Hematopoietic multipotent progenitor cell treated with erythropoietin and hydrocortisone succinate and interleukin-3 and kit ligand, for 15 days (in vitro differentiated cells): ENCODE measurements at places on chromosomes 5 and 9.

- DNase-seq: no peak
Observed at GRCh38 chr5:133662578-133662977, 50.2 kb upstream of the FSTL4 start.

DNA sequence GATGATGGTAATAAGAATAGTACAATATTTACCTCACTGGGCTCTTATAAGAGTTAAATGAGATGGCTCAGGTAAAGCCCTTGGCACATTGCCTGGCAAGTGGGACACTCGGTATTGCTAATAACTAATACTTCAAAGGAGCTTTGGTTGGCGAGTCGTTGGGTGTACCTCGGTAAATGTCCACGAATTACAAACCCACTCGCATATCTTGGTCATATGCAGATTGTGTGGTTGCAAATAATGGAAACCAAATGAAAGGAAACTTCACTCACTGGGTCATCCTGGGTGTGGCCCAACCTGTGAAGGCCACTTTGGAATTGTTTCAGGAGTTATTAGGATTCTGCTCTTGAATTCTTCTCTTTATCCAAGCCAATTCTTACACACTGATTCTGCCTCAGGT is 147.5 kb downstream of the NTRK2 start:
- no peak for DNase-seq

- DNase-seq: no peak
Observed at GRCh38 chr5:128082551-128083032, 974 bp upstream of the SLC12A2 start.

GRCh38 chr5:127912411-127912810 is 171.2 kb upstream of the SLC12A2 start:
- DNase-seq: no peak

GRCh38 chr5:17012289-17012688 is 76.2 kb upstream of the MYO10 start:
- DNase-seq: no peak
